ENCODE measurements at places on chromosomes 4 and X.

- DNase-seq: peak; percentile 8
These were observed 650.2 kb upstream of the DIPK2B start for GRCh38 chrX:45850775-45851433.

- no peak for DNase-seq
These were observed 44.7 kb downstream of the PTTG2 start for GRCh38 chr4:38004887-38005286.

GRCh38 chrX:118526149-118526548, 30.5 kb downstream of the DOCK11 start:
- DNase-seq: no peak

DNA sequence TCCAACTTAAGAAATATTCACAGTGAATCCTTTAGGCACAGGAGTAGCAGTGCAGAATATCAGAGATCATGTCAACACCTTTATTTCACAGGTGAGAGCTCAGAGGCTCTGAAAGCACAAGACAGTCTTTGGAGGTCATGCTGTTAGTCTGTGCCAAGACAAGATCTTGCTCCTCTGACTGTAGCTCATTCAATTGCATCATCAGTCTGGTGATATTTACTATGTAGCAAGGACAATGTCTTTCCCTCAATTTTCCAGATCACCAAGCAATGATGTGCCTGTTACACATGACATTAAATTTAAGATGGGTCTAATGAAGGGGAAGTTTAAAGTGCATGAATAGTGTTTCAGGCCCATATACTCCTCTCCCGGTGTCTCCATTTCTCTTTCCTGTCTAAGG, 277.5 kb downstream of the IL15 start:
- no peak for DNase-seq

DNA sequence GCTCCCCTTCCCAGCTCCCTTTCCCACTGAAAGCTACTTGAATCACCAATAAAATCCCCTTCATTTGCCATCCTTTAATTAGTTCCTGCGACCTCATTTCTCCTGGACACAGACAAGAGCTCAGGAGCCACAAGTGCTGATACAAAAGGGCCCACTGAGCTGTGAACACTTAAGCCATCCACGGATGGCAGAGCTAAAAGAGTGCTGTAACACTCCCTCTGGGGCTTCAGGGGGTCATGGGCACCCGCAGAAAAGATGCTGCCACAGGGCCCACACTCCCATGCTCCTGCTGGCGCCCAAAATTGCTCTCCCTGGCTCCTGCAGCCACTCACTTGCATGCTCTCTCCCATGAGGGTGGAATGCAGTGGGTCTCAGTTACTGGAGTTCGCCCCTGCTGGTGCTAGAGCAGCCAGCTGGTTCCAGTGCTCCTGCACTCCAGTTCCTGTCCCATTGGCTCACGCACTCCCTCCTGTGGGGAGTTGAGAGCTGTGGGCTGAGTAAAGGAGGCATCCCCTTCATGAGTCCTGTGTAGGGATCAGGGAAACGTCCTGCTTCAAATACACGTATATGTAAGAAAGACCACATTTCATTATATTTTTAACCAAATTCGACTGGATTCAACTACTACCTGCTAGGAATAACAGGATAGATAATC, 1291.0 kb downstream of the ARAP2 start:
- no peak for DNase-seq

- no peak for DNase-seq
These were observed 16.0 kb upstream of the GRPEL1 start for GRCh38 chr4:7083597-7084563.

DNA sequence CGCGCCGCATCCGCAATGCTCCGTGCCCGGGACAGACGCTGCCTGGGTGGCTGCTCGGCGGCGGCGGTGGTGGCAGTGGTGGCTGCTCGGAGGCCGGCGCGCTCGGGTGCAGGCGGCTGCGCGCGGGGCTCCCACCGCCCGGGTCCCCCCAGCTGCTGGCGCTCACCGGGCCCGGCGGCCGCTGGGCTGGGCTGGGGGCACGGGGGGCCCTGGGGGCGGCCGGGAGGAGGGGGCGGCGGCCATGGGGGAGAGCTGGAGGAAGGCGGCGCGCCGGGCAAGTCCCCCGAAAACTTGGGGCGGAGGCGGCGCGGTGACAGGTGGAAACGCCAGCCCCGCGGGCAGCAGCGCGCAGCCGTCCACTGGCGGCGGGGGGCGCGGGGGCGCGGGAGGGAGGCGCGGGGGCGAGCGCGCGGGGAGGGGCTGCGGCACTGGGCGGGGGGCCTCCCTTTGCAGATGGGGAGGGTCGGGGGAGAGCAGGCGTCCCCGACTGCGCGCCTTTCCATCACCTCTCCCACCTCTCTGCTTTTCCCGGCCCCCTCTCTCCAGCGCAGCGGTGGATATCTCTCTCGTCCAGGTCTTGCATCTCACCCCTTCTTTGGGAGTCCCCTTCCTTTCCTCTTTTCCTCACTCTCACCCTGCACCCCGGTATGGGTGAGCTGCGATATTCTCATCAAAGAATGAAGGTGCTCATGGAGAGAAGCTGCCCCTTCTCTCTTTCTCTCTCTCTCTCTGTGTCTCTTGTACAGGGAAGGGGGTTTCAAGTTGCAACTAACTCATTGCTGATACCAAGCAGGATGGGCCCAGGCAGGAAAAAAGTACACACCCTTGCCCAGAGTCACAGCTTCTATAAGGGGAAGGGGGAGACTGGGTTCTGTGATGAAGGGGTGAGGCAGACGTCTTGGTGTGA, 83.7 kb upstream of the DHRSX start:
- DNase-seq: no peak

- no peak for DNase-seq
These were observed 138.9 kb downstream of the DCLK2 start for GRCh38 chr4:150217192-150217591.

DNA sequence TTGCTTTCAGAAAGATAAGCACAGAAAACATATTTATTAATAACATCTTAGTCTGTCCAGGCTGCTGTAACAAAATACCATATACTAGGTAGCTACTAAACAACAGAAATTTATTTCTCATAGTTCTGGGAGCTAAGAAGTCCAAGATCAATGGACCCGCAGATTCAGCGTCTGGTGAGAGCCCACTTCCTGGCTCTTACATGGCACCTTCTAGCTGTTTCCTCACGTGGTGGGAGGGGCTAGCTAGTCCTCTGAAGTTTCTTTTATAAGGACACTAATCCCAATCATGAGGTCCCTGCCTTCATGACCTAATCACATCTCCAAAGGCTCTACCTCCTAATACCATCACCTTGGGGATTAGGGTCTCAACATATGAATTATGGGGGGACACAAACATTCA, 57.2 kb upstream of the AFF2 start:
- no peak for DNase-seq

- DNase-seq: no peak
These were observed 64.8 kb downstream of the HPGD start for GRCh38 chr4:174457468-174457867.

- DNase-seq: no peak
These were observed 111.4 kb downstream of the LUZP4 start for GRCh38 chrX:115400960-115401359.

DNA sequence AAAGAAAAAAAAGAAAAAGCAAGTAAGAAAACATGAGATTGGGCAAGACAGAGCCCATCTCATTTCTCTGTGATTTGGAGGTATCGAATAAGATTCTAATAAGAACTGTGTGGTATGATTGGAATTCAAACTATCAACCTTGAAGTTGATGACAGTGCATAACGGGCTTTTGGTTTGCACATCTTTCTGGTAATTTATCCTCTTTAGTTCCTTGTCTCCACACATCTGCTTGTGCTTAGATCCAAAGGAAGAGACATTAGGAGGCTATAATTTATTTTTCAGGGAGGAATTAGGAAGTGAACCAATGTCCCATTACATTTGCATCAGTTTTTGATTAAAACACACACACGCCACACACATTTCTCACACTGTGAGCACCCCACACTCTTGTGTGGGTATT, 149.9 kb downstream of the ARSF start:
- no peak for DNase-seq

- DNase-seq: no peak
These were observed 117.1 kb upstream of the BMP3 start for GRCh38 chr4:80913381-80913780.

GRCh38 chrX:96909291-96909690, 25.6 kb downstream of the RPA4 start:
- DNase-seq: no peak

DNA sequence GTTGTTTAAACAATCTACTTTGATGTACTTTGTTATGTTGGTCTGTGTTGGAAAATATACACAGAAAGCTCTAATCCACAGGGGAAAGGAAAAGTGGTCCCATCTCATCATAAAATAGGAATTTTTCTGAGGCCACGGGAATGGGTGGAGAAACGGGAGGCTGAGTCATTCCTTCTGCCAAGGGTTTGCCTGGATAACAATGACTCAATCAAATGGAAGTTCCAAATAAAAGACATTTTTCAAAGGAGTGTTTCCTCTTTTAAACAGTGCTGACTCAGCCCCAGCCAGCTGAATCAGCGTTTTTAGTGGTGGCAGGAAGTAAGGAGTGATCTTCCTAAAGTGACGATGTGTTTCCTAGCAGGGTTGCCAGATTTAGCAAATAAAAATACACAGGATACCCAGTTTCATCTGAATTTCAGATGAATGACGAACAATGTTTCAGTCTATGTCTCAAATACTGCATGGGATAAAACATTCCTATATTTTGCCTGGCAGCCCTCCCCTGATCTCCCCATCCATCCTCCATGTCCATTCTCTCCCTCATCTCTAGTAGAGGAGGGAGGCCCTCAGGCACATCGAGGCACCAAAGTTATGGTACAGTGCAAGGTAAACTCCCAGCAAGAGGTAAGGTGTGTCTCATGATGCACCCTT, 345.4 kb upstream of the GATB start:
- DNase-seq: no peak

DNA sequence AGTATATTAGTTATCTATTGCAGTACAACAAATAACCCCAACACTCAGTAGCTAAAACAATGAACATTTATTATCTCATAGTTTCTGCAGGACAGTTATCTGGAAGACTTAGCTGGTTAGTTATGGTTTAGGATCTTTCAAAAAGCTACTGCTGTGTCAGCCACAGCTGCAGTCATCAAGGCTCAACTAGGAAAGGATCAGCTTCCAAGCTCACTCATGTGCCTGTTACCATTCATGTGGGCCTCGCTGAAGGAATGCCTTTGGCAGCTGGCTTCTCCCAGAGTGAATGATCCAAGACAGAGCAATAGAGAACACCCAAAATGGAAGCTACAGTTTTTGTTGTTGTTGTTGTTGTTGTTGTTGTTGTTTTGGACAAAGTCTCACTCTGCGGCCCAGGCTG, 13.5 kb upstream of the PRSS48 start:
- DNase-seq: no peak

GRCh38 chr4:110197529-110198042, 829 bp downstream of the ELOVL6 start:
- DNase-seq: peak; percentile 49

GRCh38 chr4:8762951-8763735, 108.5 kb downstream of the HMX1 start:
- no peak for DNase-seq

DNA sequence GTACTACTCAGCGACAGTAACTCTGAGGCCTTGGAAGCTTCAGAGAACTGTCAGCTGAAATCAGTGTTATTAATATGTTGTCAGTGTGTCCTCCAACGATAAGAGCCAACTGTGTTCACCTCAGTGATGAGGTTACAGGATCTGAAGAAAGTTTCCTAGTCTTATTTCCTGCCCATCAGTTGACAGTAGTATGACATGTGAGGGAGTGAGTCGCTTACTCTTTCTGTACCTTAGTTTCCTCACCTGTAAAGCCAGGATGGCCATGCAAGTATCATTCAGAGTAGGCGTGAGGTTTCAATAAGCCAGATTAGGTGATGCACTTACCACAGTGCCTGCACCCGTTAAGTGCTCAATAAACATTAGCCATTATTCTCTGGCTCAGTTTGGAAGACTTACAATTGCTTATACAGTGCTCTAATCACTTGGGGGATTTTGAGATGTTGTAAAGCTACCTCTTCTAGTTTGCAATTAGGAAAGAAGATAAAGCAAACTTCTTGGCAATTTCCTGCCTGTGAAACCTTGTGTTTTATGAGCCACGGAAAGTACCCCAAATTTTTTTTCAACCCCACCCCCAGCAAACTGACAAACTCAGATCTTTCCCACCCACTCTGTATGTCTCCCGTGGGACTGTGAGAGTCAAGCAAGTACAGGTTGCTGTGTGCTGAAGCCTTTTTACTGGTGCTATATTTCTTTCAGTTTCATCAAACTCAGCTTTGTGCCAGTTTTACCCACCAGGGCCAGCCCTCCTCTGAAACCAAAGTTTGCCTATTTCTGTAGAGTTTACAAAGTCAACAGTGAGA, 62.2 kb downstream of the ANXA3 start:
- no peak for DNase-seq

DNA sequence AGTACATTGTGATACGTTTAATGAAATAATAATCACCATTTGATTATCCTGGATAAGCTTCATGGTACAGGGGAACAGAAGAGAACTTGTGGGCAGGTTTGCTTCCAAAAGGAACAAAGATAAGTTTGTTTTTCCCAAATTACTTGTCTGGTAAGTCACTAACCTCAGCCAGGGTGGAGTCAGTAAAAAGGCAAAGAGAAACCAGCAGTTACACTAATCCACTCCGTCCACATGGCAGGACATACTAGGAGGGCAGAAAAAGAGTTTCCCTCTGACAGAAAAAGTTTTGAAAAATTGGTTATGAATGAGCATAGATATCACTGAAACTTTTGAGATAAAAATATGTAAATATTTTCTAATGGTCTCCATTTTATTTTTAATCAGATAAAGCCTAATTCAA, 285.9 kb downstream of the IL15 start:
- DNase-seq: no peak

GRCh38 chr4:55578341-55579010, 13.6 kb downstream of the PDCL2 start:
- DNase-seq: no peak

DNA sequence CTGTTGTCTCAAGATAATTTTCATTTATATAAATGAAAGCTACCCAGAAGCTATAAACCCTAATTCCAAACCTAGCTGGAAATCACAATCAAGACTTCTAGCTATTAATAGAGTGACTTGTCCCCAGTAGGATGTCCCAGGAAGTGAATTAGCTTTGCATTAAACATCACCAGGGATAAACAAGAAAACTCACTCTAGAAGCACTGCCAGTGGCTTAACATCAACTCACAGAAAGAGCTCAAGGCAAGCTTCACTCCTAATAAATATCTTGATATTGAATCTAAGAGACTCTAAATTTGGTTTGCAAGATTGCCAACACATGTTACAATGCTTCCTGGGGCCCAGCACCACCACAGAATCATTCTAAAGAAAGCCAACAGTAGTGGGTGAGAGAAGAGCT, 468.7 kb upstream of the FAM241A start:
- DNase-seq: no peak
